Left lung (tissue), 14 donors: ENCODE measurements at places on chromosomes 7 and 10. TPM values are rescaled to one million over a fixed set of nuclear protein-coding genes. Genes with fewer than 3 reads are reported as not detected.

KCND2 gene
- 0.21 TPM for total RNA-seq

GRCh38 chr7:144671429-144671828 is 164.4 kb downstream of the TPK1 start:
- DNase-seq, result no peak
- no peaks in the 10 kb centered on the region for H3K4me1 ChIP-seq
- no peak overlapping the region for H3K4me3 ChIP-seq
- H3K27ac ChIP-seq, result no peak overlapping the region
- no peaks in the 10 kb centered on the region for H3K36me3 ChIP-seq

DNA sequence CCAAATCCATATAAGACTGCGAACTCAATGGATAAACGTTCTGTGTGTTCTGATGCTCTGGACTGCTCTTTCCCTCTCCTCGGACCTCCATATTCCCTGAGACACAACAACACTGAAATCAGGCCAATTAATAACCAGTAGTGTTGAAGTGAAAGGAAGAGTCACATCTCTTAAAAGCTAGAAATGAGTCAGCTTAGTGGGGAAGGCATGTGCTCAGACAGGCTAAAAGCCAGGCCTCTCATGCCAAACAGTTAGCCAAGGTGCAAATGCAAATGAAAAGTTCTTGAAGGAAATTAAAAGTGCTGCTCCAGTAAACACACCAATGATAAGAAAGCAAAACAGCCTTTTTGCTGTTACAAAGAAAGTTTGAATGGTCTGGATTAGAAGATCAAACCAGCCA is 29.3 kb downstream of the TNS3 start:
- H3K27ac ChIP-seq, result no peak overlapping the region
- peaks cover 32% of the 10 kb centered on the region for H3K4me1 ChIP-seq
- H3K4me3 ChIP-seq, result no peak overlapping the region
- H3K27me3 ChIP-seq, result no peaks in the 10 kb centered on the region
- no peak for DNase-seq

DNA sequence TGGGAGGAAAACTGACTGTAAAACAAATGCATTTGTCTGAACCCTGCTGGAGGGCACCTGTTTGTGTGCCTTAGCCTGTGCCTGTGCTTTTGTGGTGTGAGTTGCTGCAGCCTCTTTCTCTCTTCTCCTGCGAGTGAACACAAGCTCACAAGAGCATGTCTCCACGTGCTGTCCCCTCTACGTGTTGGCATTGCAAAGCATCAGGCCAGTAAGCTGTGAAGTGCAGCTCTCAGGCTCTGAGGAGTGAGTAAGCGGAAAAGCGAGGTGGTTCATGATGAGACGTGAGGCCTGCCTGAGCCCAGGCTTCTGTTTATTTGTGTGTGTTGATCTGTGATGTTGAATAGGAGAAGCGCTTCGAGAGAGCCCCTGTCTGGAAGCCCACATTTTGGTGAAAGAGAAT is 85.6 kb upstream of the PDCD4 start:
- peaks cover 36% of the 10 kb centered on the region for H3K27me3 ChIP-seq
- H3K4me3 ChIP-seq, result no peak overlapping the region
- H3K27ac ChIP-seq, result no peak overlapping the region
- DNase-seq, result no peak

SHLD2 gene
- 24.9 TPM for total RNA-seq

DNA sequence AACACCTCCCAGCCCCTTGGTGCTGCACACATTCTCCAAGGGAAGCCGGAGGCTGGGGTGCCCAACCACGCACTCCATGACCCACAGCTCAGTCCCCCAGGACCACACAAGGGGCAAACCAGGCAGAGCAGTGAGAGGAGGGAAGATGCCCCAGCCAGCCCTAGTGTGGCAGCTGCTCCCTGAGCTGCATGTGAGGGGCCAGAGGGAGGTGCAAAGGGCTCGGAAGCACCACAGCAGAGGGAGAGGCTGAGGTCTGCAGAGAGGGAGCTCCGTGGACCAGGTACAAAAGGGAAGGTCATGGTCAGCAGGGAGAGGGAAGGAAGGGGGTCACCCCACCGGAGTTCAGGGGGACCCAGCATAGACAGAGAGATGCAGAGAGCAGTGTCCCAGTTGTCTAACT is 1.5 kb upstream of the CALML5 start:
- no peak overlapping the region for H3K4me3 ChIP-seq
- no peaks in the 10 kb centered on the region for H3K36me3 ChIP-seq
- H3K4me1 ChIP-seq, result peaks cover 7% of the 10 kb centered on the region
- peaks cover 7% of the 10 kb centered on the region for H3K27me3 ChIP-seq
- DNase-seq, result no peak

PPP1R9A gene
- total RNA-seq, result 28.6 TPM

PTF1A gene
- total RNA-seq, result not detected

GRCh38 chr7:121761399-121761798 is 111.6 kb upstream of the PTPRZ1 start:
- H3K36me3 ChIP-seq, result no peaks in the 10 kb centered on the region
- no peak for DNase-seq
- no peaks in the 10 kb centered on the region for H3K27me3 ChIP-seq
- no peak overlapping the region for H3K27ac ChIP-seq

GRCh38 chr7:83366629-83367028 is 203.9 kb upstream of the PCLO start:
- H3K36me3 ChIP-seq, result no peaks in the 10 kb centered on the region
- no peak overlapping the region for H3K4me3 ChIP-seq
- no peaks in the 10 kb centered on the region for H3K4me1 ChIP-seq
- no peak for DNase-seq
- H3K27ac ChIP-seq, result no peak overlapping the region

DNA sequence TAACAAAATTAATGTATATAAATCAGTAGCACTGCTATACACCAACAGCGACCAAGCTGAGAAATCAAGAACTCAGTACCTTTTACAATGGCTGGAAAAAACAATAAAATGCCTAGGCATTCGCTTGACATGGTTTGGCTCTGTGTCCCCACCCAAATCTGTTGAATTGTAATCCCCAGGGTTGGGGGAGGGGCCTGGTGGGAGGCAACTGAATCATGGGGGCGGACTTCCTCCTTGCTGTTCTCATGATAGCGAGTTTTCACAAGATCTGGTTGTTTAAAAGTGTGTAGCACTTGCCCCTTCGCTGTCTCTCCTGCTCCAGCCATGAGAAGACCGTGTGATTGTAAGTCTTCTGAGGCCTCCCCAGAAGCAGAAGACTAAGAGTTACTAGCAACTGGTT is 8.6 kb downstream of the ZNF786 start:
- H3K27ac ChIP-seq, result no peak overlapping the region
- peaks cover 6% of the 10 kb centered on the region for H3K36me3 ChIP-seq
- no peak for DNase-seq
- no peak overlapping the region for H3K4me3 ChIP-seq

DNA sequence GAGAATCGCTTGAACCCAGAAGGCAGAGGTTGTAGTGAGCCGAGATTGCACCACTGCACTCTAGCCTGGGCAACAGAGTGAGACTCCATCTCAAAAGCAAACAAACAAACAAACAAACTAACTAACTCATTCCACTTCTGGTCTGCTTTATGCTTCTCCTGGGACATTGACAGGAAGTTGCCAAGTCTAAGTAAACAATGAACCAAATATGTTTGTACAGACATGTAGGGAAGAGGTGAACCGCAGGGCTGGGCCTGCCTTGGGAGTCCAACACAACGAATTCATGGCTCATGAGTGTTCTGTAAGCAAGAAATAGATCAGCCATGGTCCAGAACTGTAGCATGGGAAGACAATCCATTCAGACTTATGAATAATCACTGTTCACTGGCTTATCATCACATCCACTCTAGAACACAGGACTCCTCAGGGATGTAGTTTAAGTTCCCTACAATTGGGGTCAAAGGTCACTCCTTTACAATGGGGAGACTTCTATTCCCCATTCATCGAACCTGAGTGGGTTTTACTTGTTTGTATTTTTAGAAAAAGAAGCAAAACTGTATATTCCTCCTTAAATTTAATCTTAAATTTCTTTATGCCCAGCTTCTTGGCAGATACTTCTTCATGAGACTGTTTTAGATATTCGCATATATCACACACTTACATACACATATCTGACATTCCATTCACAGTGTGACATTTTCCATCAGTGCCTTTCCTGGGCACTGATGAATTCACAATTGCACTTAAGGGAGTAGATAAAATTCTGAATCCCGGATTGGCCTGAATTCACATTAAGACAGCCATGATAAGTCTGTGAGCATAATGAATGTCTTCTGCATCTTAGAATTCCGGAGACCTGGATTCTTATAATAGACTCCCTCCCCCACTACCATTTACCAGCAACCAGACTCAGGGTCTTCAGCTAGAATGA is 159.1 kb upstream of the EEPD1 start:
- H3K36me3 ChIP-seq, result no peaks in the 10 kb centered on the region
- H3K27ac ChIP-seq, result no peak overlapping the region
- no peak for DNase-seq
- H3K4me1 ChIP-seq, result no peaks in the 10 kb centered on the region
- H3K27me3 ChIP-seq, result no peaks in the 10 kb centered on the region

GRCh38 chr10:34648919-34649318 is 166.2 kb downstream of the PARD3 start:
- DNase-seq, result no peak
- no peaks in the 10 kb centered on the region for H3K36me3 ChIP-seq
- no peak overlapping the region for H3K27ac ChIP-seq
- no peak overlapping the region for H3K4me3 ChIP-seq
- no peaks in the 10 kb centered on the region for H3K27me3 ChIP-seq

DNA sequence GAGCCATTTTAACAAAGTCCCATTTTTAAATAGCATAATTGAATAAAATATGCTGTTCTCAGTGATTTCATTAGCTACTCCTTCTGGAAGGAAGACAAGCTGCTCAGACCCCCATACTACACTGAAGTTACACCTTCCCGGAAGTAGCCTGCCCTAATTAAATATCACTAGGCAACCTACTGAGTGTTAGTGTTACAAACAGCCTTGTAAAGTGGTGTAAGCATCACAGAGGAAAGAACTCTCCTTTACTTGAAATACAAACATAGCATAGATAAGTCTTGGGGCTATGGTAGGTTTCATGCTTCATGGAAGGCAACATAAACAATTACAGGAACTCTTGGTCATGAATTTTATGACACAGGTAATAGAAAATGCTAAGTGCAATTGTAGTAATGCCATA is 43.4 kb upstream of the PTN start:
- H3K4me3 ChIP-seq, result no peak overlapping the region
- no peaks in the 10 kb centered on the region for H3K27me3 ChIP-seq
- no peak overlapping the region for H3K27ac ChIP-seq
- H3K36me3 ChIP-seq, result no peaks in the 10 kb centered on the region
- no peaks in the 10 kb centered on the region for H3K4me1 ChIP-seq

GRCh38 chr10:122884166-122884565 is 4.8 kb upstream of the FAM24B start:
- no peak overlapping the region for H3K27ac ChIP-seq
- no peak for DNase-seq
- H3K36me3 ChIP-seq, result no peaks in the 10 kb centered on the region
- no peak overlapping the region for H3K4me3 ChIP-seq
- peaks cover 10% of the 10 kb centered on the region for H3K27me3 ChIP-seq

DNA sequence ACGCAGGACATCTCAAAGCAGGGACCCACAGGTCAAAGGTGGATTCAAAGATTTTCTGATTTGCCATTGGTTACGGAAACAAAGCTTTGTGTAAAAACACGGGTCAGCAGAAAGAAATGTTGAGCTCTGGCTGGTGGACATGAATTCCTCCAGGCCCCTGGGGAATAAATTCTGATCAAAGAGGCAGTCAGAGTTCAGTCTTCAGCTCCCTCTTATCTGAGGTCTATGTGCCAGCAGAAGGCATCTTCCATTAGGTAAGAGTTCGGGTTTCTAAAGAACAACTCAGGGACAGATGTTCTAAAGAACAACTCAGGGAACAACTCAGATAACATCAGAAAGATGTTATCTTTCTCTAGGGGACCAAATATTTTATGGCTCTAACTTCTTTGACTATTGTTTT is 64.9 kb upstream of the PALS2 start:
- no peaks in the 10 kb centered on the region for H3K27me3 ChIP-seq
- DNase-seq, result no peak
- H3K4me1 ChIP-seq, result no peaks in the 10 kb centered on the region

CADPS2 gene
- total RNA-seq, result 57.5 TPM

DNA sequence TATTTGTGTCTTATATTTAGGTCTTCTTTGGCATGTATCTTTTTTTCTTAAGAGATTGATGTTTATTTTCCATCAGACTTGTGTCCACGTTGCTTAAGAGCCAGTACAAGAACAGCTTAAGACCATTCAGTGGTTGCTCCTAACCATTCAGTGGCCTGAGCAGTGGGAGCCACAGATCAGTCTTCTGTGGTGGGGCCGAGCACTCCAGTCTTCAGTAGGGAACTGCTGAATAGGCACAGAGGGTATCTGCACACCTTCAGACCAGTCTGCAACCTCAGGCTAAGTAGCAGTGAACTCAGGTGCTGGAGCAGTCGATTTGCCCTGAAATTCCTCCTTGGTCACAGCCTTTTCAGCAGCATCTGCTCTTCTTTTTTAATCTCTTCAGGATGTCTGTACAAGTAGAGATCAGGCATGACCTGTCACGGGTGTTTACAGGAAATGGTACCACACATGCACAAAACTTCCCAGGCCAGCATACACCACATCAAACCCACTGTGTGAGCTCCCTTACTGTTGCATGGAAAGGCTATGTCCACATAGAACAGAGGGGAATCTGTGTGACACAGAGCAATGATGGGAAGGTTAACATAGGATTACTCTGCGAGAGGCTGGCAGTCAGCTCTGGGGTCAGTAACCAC is 51.5 kb downstream of the FAM107B start:
- H3K36me3 ChIP-seq, result no peaks in the 10 kb centered on the region
- no peak overlapping the region for H3K4me3 ChIP-seq
- no peaks in the 10 kb centered on the region for H3K27me3 ChIP-seq
- H3K4me1 ChIP-seq, result no peaks in the 10 kb centered on the region

ZNF804B gene
- total RNA-seq, result not detected

- no peaks in the 10 kb centered on the region for H3K36me3 ChIP-seq
- no peak overlapping the region for H3K27ac ChIP-seq
- H3K27me3 ChIP-seq, result no peaks in the 10 kb centered on the region
- no peak for DNase-seq
Observed at GRCh38 chr10:61781969-61782403, 119.3 kb downstream of the CABCOCO1 start.

- H3K27ac ChIP-seq, result no peak within 1 kb of the TSS
- H3K4me3 ChIP-seq, result no peak within 1 kb of the TSS
- no peak for DNase-seq
Observed at GRCh38 chr10:84241185-84241790, at the start of gene LRIT1. Gene LRIT1 (minus strand): TSS chr10:84241546. CDS start chr10:84241439, 107 bp downstream.

- peaks cover 27% of the 10 kb centered on the region for H3K27me3 ChIP-seq
- no peak overlapping the region for H3K4me3 ChIP-seq
- H3K36me3 ChIP-seq, result no peaks in the 10 kb centered on the region
- peaks cover 5% of the 10 kb centered on the region for H3K4me1 ChIP-seq
- no peak overlapping the region for H3K27ac ChIP-seq
Observed at GRCh38 chr10:116785867-116786266, 43.5 kb upstream of the HSPA12A start.

GARIN1A gene
- 1.1 TPM for total RNA-seq

GRCh38 chr7:140559410-140559809 is 80.1 kb upstream of the MKRN1 start:
- H3K27me3 ChIP-seq, result no peaks in the 10 kb centered on the region
- no peak overlapping the region for H3K4me3 ChIP-seq
- no peaks in the 10 kb centered on the region for H3K4me1 ChIP-seq
- H3K27ac ChIP-seq, result no peak overlapping the region
- no peak for DNase-seq

GSTO2 gene
- 13.4 TPM for total RNA-seq
